ENCODE measurements at places on chromosomes 7 and 10.
A peak's percentile ranks its signal among the peaks of the same experiment; 100 is the strongest.

- DNase-seq: no peak
Observed at GRCh38 chr7:81206667-81207360, 288.0 kb upstream of the SEMA3C start.

GRCh38 chr7:157675427-157675927 lies 338.7 kb downstream of the DNAJB6 start:
- no peak for DNase-seq

DNA sequence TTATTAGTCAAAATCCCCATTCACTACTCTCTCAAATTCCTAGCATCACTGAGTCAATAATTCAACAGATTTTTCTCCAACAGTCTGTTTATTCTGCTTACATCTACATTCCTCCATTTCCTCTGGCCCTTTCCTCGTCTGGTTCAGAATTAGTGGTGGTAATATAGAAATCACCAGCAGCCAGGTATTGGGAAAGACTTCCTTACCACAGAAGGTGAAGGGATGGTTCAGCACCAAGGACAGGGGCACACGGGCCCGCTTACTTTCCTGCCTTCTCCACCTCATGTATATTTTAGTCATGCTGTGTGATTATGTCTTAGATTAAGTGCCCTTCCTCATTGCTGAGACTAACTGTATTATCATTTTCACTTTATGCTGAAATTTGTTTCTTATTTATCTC lies 70.4 kb upstream of the APBB1IP start:
- DNase-seq: no peak

DNA sequence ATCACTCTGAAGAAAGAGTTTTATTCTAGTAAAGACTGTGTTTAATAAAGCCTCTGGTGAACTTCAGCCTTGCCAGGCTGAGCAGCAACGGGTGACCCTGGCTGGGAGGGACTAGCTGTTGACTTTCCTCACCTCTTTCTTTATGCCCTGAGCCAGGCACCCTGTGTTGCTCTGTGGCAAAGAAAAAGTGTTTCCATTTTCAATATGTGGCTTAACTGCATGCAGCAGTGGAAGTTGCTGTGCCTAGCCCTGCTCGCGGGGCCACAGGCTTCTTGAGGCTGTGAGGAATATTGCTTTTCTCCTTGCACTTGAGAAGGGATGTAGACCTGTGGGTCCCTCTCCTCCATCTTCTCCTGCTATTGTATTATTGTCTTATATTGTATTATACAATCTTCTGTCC lies 67.0 kb downstream of the CXCL12 start:
- no peak for DNase-seq

DNA sequence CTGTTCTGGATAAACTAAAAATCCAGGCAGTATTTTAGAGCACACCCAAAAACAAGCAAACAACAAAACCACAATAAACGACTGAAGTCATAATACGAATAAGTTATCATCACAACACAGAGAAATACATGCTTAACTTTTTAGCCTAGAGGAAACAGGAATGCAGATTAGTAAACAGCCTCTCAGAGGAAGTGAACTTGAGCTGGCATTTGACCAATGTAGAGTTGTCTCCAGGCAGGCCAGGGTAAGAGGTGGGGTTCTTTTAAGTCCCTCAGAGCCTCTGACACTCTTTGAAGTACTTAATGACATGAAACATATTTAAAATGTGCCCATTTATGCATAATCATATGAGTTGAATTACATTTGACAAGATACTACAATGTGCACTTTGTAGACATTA lies 43.3 kb upstream of the PLXDC2 start:
- no peak for DNase-seq

DNA sequence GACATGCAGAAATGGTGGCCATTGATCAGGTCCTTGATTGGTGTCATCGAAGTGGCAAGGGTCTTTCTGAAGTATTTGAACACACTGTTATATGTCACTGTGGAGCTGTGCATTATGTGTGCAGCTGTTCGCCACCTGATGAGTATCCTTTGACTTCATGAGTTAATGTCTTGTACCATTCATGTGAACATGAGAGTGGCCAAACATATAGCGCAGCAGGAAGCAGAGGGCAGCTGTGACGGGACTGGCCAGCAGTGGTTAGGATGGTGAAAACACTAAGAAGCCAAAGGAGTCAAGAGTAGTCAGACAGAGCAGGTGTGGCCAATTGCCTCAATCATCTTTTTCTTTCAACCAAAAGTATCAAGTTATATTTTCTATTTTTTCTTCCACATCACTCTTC lies 167.4 kb downstream of the IMMP2L start:
- DNase-seq: no peak

DNA sequence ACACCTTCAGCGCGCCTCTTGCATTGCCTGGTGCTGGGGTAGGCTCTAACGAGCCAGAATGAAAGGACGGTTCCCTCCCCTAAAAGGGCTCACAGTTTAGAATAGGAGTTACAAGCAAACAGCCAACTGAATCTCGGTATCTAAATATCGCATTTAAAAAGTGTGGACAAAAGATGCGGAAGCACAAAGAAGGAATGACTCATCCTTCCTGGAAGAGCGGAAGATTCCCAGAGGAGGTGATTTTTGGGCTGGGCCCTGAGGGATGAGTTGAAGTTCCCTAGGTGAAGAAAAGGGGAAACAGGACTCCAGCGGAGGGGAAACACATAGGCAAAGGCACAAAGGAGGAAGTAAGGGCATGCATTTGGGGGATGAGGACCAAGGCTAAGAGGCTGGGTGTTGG lies 29.9 kb downstream of the SRRM3 start:
- no peak for DNase-seq

DNA sequence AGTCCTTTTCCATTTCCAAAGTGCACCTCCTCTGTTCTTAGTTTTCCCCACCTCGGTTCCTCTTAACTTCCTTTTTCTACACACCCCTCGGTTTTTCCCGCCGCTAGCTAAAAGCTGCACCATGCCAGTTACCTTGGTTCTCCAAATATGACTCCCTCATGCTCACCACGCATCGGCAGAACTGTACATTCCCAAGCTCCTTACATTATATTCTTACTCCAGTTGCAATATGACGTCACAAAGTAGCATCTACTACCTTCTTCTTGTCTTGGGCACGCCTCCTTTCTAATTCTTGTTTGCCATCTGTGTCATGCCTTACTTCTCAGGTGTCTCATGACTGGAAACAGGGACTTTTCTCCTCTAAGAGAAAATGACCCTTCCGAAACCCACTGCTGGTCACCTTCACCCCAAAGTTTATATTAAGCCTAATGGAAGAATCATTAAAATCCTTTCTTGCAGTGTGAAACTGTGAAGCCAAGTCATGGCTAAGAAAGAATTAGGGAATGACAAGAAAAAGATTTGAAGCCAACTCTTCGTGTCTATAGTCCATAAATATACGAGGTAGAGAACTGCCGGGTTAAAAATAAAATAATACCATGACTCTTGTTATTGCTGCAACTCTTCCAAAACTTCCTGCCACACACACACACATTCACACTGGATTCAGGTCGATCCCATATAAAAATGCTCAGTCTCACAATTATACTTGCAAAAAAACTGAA lies 1.7 kb downstream of the ESYT2 start:
- no peak for DNase-seq

DNA sequence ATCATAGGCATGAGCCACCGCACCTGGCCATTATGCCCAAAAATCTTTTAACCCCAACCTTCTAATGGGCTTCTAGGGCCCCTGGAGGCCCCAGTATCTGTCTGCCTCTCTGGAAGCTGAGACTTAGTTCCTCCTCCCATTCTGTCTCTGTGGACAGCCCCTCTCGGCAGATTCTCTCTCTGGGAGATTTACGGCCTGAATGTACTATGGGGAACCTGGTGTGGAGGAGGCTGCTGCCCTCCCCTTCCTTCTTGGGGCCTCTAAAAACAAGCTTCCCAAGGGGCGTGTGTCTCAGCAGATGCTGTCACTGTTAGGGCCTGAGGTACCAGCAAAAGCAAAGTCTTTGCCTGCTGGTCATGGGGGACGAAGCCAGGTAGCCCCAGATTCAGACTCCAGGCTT lies 35.8 kb upstream of the PRKAR1B start:
- DNase-seq: no peak

DNA sequence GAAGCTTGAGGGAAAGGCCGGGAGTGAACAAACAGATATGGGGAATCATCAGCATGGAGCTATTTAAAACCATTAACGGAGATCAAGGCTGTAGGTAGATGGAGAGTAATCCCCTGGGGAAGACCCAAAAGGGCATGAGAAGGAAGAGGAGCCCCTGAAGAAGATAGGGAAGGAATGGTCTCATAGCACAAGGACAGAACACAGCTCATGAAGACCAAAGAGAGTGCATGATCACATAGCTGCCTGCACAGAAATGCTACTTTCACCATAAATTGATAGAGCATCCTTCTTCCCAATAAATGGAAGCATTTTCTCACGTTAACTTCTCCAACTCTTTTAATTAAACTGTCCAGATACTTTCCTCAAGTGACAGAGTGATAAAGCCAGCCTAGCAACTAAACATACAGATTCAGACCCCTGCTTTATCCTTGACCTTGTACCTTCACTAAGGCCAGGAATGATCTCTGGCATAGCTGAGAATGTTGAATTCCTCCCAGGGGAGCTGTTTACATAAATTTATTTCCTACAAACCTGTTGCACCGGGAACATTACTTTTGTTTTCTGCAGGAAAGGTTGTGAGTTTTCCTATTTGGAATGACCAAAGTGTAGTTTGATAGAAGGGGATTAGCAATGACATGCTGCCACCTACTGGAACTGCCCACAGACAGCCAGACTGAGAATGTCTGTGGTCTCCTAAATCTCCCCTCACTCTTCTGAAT lies 110.8 kb upstream of the LRGUK start:
- DNase-seq: no peak

GRCh38 chr7:151804756-151805155 lies 72.2 kb downstream of the PRKAG2 start:
- DNase-seq: no peak

DNA sequence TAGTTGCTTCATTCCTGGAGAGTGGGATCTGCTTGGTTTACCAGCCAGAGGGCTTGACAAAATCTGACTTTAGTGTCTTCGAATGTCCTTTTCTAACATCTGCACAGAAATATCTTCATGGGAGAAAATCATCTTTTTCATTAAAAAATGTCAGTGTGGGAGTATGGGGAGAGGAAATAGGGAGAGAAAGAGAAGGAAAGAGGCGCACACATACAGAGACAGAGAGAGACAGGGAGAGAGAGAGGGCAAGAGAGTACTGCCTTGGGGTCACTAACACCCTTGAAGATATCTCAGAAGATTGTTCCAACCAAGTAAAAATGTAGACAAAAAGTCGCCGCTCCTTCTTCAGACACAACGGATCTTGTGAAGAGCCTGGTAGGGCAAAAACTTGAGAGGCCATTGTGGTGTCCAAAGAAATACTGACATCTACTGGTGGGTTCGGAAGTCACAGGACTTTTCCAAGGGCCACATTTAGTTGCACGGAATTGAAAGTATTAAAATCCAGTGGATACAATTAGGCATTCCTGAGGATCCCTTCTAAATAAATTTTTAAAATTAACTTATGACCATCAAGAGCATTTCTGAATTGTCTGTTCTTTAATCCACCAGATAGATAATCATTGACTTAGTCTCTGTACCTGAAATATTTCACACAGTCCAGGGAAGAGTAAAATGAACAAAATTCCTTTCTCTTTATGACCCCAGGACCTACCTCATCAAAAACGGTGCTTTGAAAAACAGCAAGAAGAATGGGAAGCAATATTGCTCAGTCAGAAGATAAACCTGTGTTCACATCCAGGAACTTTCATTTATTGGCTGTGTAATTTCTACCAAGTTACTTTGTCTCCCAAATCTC lies 29.7 kb downstream of the VIM start:
- peak; percentile 21 for DNase-seq

- DNase-seq: no peak
Observed at GRCh38 chr7:40419806-40420205, 285.0 kb downstream of the SUGCT start.

DNA sequence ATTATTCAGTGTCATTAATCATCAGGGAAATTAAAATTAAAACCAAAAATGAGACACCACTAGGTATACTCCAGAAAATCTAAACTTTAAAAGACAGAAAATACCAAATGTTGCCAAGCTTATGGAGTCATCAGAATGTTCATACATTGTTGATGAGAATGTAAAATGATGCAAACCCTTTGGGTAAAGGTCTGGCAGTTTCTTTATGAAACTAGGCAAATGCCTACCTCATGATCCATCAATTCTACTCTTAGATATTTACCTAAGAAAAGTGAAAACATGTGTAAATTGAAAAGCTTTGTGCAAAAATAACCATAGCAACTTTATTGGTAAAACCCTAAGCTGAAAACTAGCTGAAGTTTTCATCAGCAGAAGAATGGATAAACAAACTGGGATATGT lies 329.5 kb upstream of the MEOX2 start:
- DNase-seq: no peak

GRCh38 chr10:35780970-35781642 lies 139.0 kb upstream of the FZD8 start:
- DNase-seq: no peak

DNA sequence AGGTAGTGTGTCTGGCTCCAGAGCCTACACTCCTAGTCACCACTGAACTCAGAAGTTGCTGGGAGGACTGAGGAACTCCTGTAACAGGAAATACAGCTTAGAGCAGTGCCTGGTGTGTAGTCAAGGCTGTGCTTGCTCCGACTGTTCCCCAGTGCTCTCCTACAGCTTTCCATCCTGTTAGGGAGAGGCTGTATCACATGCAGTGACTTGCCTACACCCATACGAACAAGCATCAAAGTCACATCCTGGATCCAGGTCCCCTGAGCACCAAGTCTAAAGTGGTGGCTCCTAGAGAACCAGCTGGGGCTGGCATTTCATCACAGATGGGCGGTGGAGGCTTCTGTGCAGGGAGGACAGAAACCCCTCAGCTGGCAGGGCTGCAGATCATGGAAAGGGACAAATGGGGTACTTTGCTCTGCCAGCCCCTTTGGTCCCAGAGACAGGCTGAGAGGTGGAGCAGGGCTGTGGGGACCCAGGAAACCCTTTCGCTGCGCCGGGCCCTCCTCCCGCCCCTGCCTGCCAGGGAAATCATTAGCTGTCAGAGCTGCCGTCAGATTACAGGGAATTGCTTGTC lies 7.7 kb downstream of the ASB10 start:
- DNase-seq: no peak

DNA sequence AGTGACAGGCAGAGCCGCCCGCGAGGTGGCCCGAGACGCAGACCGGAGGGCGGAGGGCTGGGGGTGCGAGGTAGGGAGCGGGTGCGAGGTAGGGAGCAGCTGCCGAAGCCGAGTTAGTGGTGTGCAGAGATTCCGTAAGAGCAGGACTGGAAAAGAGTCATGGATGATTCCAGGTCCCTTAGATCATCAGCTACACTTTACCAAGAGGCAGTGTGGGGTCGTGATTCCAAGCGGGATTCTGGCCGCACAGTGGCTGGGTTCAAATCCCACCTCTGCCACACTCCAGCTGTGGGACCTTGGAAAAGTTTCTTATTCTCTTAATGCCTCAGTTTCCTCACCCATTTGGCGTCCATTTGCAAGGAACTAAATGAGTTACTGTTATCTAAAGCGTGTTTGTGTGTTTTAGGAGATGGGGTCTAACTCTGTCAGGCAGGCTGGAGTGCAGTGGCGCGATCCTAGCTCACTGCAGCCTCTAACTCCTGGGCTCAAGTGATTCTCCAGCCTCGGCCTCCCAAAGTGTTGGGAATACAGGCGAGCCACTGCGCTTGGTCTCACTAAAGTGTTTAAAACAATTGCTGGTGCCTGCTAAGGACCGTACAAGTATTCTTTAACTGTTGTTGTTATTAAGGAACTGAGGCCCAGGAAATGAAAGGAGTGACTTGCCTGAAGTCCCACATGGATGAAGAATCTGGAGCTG lies 1.1 kb downstream of the NDUFB2 start:
- no peak for DNase-seq
